ENCODE measurements at places on chromosomes 6 and 20.

DNA sequence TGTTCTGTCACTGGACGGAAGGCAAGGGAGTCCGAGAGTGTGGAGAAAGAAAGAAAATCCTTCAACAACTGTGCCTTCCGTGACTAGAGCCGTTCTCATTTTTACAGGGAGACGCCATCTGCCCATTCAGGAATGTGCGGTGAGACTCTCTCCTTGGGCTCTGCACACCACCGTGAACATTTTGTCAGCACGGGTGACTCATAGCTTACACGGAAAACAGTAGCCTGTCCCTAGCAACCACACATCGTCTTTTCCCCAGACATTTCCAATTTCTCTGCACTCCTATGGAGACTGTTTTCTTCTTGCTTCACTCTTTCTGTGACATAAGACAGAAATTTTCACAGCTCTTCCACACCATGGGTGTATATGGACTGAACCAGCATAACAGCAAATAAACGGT lies 55.1 kb downstream of the TBXT start:
- peak; percentile 20 for DNase-seq

DNA sequence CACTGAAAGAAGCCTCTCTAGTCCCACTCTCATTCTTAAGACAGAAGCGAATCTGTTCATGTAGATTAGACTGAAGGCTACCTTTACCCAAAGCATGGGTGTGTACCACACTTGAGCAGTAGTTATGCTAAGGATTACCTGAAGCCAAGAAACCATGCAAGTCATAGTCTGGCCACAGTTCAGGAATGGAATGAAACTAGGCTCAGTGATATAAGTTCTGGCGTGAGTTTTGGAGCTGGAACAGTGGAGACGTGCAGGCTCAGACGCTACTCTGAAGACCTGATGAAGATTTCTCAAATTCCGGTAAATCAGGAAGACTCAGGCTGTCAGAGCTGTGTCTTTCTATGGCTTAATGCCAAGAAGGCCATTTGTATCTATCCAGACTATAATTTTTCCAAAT lies 219.9 kb downstream of the HDGFL1 start:
- no peak for DNase-seq

GRCh38 chr20:16314320-16314719 lies 258.9 kb downstream of the KIF16B start:
- DNase-seq: no peak

GRCh38 chr6:90471263-90471662 lies 115.6 kb downstream of the MAP3K7 start:
- no peak for DNase-seq

DNA sequence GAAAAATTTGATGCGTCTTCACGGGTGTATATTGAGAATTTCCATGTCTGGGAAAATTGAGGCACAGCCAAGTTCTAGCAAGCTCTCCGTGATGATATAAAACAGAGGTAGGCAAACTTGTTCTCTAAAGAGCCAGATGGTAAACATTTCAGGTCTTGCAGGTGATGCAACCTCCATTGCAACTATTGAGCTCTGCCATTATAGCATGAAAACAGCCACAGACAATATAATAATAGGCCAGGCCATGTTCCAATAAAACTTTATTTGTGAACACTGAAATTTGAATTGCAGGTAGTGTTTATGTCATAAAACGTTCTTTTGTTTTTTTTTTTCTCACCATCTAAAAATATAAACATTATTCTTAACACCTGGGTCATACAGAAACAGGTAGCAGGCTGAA lies 168.2 kb downstream of the ZNF217 start:
- no peak for DNase-seq

DNA sequence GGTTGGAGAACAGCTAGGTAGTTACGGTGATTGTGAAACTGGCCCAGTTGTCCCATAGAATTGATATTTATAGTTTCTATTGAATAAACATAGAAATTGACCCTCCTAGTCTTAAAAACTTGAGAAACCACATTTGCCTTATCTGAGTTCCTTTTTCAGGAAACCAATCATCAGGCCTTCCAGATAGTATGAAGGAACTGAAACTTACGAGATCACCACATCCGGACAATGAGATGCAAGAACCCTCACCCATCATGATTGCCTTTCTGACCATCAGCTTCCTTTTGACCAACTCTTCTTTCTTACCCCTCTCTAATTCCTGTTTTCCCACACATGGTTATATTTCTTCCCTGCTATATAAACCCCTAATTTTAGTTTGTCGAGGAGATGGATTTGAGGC lies 21.8 kb downstream of the SLC35F1 start:
- no peak for DNase-seq

DNA sequence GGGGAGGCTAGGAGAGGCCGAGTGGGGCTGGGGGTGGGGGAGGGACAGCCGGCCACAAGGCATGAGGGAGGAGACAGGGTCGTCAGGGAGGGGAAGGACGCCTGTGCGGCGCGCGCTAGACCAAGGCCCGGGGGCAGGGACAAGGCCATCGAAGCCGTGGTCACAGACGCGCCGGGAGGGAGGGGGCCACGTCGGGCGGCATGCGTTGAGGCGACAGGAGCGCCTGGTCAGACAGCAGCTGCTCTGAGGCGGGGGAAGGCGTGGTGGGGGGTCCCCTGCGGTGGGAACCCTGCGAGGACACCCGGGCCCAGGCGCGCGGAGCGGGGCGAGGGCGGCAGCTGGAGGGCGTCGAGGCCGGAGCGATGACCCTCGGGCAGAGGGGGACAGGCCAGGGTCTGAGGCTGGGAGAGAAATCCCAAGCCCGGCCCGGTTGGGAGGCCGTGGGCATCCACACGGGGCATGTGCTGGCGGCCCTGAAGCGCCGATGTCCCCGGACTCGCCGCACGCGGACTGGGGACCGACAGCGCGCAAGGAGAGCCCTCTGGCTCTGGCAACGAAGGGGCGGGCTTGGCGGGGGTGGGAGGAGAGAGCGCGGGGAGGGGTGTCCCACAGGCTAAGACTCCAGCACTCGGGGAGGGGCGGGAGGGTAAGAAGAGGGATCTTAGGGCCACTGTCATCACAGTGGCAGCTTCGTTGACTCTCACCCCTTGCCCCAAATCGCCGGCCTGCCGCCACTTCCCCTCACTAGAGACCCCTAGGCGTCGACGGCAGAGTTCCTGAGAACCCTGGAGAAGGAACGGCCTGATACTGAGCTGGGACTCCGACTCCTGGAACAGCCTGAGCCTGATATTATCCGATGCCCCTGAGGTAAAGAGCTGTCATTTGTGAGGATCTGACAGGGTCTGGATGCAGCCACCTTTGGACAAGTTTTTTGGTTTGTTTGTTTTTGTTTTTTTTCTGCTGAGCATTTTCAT lies 5.0 kb downstream of the TMEM239 start:
- DNase-seq: no peak

DNA sequence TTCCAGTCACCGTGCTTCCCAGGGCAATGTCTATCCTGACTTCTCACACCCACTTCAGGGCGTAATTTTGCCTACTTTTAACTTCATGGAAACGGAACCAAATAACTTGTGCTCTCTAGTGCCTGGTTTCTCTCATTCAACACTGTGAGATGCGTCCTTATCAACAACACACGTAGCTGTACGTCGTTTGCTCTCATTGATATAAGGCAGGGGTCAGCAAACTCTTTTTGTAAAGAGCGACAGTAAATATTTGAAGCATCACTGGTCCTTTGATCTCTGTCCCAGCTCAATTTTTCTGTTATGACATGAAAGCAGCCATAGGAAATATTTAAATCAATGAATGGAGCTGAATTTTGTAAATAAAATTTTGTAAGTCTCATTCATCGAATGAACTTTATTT lies 239.3 kb upstream of the KCNG1 start:
- DNase-seq: no peak

Data from iris pigment epithelial cell (primary cell).